ENCODE measurements at places on chromosomes 2 and 18.
A peak's percentile ranks its signal among the peaks of the same experiment; 100 is the strongest.

- no peak for DNase-seq
Measured at GRCh38 chr18:66136039-66136438, 385.2 kb downstream of the CDH7 start.

DNA sequence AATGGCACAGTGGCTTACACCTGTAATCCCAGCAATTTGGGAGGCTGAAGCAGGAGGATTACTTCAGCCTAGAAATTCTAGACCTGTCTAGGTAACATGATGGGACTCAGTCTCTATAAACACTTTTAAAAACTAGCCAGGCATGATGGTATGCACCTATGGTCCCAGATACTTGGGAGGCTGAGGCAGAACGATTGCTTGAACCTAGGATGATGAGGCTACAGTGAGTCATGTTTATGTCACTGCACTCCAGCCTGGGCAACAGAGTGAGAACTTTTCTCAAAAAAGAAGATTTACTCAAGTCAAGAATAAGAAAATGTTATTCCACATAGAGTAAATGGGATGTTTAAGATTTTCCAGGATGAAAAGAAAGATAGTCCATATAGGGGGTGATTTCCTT, 158.6 kb downstream of the HNMT start:
- no peak for DNase-seq

DNA sequence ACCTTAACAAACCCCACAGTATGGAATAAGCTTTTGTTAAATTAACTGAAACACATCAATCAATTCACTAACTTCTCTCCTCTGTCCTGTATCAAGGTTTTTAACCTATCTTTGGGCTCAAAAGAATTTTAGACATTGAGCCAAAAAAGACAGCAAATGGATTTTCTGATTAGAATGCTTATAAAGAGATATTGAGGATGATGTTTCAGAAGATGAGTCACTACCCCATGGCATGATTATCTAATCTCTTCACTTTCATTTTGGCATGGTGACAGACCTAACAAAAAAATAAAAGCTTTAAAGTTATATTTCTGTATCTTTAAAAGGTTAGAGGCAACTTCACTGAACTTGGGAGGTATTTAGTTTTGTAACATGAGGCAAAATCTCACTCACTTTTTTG, 55.5 kb downstream of the SGPP2 start:
- no peak for DNase-seq

DNA sequence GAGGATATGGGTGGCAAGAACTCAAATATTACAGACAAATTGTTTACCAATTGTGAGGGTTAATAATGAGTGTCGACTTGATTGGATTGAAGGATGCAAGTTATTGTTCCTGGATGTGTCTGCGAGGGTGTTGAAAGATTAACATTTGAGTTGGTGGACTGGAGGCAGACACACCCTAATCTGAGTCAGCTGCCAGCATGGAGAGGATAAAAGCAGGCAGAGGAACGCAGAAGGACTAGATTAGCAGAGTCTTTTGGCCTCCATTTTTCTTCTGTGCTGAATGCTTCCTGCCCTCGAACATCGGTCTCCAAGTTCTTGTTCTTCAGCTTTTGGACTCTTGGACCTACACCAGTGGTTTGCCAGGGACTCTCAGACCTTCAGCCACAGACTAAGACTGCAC, 1503.7 kb downstream of the LRP1B start:
- no peak for DNase-seq

- DNase-seq = no peak
Measured at GRCh38 chr2:66530651-66531050, 95.7 kb downstream of the MEIS1 start.

GRCh38 chr2:217943446-217944321, 59.1 kb downstream of the TNS1 start:
- DNase-seq = peak; percentile 89

DNA sequence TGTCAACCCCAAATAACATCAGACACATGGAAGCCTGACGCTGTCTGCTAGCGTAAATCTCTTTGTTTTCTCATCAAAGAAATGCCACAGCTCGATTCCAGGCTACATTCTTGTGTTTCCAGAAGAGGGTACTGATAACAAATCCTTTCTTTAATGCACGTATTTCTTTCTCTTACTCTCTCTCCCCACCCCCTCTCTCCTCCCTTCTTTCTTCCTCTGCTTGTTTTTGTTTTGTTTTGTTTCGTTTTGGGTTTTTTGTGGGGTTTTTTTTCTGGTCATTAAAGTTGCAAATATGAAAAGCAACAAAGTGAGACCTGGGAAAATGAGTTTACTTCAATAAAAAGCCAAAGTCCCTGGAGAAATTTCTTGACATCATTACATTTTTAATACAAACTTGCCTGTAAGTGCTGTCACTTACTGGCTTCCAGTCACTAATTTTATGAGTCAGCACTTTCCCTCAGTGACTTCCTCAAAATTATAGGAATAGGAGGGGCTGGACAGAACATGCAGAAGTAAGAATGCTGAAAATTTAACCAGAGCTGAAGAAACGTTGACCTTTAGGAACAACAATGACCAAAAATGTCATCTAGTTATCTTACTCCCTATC, 106.7 kb upstream of the NABP1 start:
- no peak for DNase-seq

GRCh38 chr2:218272531-218273212, 2.4 kb downstream of the PNKD start:
- peak; percentile 57 for DNase-seq

GRCh38 chr2:216984937-216985336, 125.1 kb upstream of the TNP1 start:
- no peak for DNase-seq

DNA sequence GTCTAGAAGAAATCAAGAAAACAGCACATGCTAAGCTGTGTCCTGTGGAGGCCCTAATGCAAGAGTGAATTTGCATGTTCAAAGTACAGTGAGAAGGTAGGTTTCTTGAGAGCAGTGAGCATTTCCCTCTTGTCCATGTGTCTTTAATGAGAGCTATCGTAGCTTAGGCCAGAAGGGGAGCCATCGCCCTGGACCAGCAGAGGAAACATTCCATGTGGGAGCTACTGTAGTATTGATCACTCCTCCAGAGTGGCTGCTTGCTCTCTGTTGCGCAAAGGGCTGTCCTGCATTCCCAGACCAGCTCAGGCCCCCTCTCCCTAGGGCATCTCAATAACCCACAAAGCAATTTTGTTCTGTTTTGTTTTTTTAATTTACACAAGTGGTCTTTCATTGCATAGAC, 950.1 kb downstream of the CNTNAP5 start:
- DNase-seq = no peak

- DNase-seq = peak; percentile 72
Measured at GRCh38 chr2:45218931-45219339, 209.7 kb upstream of the SIX2 start.

DNA sequence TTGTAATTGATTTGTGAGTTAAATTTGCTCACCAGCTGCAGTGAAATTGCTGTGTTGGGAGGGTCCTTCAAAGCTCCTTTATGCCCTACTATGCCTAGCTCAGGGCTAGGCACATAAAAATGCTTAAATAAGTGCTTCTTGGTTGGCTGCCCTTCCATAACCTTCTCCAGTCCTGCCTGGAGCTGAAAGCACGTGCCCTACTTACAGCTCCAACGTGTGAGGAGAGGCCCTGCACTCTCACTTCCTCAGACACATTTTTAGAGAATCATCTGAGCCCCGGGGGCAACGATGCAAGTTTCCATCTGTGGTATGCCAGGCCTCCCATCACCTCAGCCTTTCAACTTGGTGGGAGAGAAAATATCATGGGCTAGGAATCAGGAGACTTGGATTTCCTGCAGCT, 202.7 kb downstream of the BCL11A start:
- DNase-seq = no peak

GRCh38 chr2:185811580-185811979, 73.0 kb downstream of the FSIP2 start:
- DNase-seq = no peak

All from NCI-H510A (cell line).